Activated naive CD8-positive, alpha-beta T cell treated with anti-CD3 and anti-CD28 coated beads, Interleukin-2, amount 10 ng/mL, durations not matched to agents 7 days and 5 days (primary cell): ENCODE measurements at places on chromosomes 11 and 22.

DNA sequence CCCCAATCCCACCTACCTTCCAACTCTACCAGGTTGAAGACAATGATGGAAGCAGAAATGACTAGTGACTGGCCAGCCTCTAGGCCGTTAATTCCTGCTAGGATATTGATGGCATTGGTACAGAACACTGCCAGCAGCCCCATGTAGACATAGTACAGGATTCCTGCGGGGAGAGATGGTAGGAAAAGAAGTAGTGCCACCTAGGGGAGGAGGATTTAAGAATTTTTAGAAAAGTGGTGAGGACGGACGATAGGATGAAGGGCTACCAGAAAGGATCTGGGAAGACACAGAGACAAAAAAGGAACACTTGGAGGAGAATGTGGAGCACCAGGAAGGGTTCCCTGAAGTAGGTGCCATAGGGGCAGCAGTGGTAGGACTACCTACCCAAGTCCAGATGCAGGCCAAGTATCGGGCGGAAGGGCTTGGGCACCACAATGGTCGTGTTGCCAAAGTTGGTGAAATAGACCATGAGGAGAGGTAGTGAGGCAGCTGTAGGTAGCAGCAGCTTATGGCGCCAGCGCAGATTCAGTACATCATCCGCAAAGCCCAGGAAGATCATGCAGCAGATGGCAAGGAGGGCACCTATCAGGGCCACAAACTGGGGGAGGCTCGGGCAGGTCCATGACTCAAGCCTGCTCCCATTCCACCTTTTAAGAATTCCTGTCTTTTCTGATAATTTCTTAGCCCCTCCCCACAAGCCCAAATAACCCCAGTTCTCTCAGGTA is 1.2 kb downstream of the DPAGT1 start:
- no peaks in the 10 kb centered on the region for H3K27me3 ChIP-seq
- peak overlapping the region; percentile 95 for H3K4me3 ChIP-seq
- H3K4me1 ChIP-seq = peaks cover 32% of the 10 kb centered on the region
- peaks cover 20% of the 10 kb centered on the region for H3K36me3 ChIP-seq

- no peak for DNase-seq
- H3K27ac ChIP-seq = no peak overlapping the region
- H3K27me3 ChIP-seq = no peaks in the 10 kb centered on the region
These were observed 92.5 kb downstream of the CCDC83 start for GRCh38 chr11:85947431-85948272.

DNA sequence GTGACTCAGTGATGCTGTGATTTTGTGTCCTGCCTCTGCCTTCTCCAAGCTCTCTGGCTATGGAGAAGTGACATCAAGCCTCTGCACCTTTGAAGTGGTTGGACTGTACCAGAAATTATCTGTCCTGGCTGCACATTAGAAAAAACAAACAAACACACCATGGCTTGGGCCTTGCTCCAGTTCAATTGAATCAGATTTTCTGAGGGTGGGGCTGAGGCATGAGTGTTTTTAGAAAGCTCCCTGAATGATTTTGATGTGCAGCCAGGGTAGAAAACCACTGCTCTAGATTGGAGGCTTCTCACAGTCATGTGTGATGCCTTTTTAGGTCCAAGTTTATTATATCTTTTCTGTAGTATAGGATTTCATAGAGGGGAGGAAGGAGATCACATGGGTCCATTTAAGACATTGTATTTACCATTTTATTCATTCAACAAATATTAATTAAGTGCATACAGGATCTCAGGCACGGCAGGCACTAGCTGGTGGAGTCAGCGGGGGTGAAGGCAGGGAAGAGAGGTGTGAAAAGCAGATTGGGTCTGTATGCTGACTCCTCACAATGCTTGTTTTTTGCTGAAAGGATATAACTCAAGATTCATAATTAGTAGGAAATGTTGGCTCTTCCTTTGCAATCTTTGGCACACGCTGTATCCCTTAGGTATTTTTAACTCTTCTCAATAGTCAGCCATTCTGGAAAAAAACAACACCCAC is 7.1 kb upstream of the VSTM5 start:
- DNase-seq = no peak
- H3K27me3 ChIP-seq = peaks cover 13% of the 10 kb centered on the region
- H3K36me3 ChIP-seq = no peaks in the 10 kb centered on the region
- no peak overlapping the region for H3K4me3 ChIP-seq
- H3K27ac ChIP-seq = no peak overlapping the region
- H3K4me1 ChIP-seq = no peaks in the 10 kb centered on the region

DNA sequence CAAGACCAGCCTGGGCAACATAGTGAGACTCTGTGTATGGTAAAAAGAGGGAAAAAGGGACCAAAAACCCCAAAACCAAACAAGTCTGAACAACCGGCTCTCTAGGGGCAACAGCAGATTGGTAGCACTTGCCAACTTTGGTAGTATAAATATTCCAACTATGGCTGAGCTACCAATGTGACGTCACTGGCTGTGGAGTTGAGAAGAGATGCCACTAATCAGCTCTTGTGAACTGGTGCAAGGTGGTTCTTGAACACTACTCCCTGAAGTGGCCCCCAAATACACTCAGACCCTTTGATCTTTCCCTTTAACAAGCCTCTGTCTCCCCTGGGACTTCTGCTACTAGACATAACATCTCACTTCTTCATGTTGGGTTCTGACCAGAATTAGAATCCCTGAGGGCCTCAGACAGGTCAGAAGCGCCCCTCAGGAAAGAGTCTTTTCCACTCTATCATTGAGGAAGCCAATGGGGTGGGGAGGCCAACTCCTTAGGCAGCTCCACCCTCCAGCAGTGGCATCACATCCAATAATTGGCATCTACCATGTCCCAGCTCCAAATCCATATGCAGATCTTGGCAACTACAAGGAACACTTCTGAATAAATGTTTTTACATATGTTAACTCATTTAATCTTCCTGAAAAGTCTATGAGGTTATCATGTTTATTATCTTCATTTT is 49.2 kb downstream of the RPL27A start:
- no peaks in the 10 kb centered on the region for H3K36me3 ChIP-seq
- DNase-seq = no peak
- peaks cover 4% of the 10 kb centered on the region for H3K4me1 ChIP-seq
- H3K27ac ChIP-seq = no peak overlapping the region
- H3K27me3 ChIP-seq = peaks cover 3% of the 10 kb centered on the region

- DNase-seq = no peak
- H3K4me3 ChIP-seq = no peak overlapping the region
- H3K27ac ChIP-seq = no peak overlapping the region
- no peaks in the 10 kb centered on the region for H3K27me3 ChIP-seq
These were observed 12.3 kb downstream of the DGAT2 start for GRCh38 chr11:75780888-75781287.
